ENCODE measurements at places on chromosomes 4 and X. TPM values are rescaled to one million over a fixed set of nuclear protein-coding genes. Genes with fewer than 3 reads are reported as not detected.

- H3K36me3 ChIP-seq: no peaks in the 10 kb centered on the region
- no peak overlapping the region for H3K27ac ChIP-seq
- DNase-seq: no peak
- no peak overlapping the region for H3K4me3 ChIP-seq
Observed at GRCh38 chr4:121783210-121783609, 17.9 kb upstream of the EXOSC9 start.

GRCh38 chrX:38770152-38770551 lies 31.1 kb upstream of the MID1IP1 start:
- no peak for DNase-seq
- no peak overlapping the region for H3K27ac ChIP-seq
- no peaks in the 10 kb centered on the region for H3K4me1 ChIP-seq

HSFX4 gene
- not detected for total RNA-seq

DNA sequence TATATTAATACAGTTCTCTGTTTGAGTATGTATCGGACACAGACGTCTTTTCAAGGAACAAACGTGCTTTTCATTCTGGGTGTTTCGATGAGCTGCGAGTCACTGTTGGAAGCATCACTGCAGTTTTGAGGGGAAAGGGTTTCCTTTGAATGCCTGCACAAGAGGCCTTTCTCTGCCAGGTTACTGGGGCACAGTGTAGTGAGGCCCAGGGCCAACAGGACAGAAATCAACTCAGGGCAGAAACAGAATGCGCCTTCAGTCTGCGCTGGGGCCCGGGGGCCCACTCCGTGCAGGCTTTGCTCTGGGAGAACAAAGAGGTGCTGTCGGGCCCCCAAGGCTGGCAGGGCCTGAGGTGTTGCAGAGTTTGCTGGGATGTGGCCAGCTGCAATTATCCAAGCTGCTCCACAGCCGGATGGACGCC lies 2.3 kb upstream of the PPP2R3B start:
- DNase-seq: no peak
- no peak overlapping the region for H3K4me3 ChIP-seq
- H3K4me1 ChIP-seq: no peaks in the 10 kb centered on the region

DNA sequence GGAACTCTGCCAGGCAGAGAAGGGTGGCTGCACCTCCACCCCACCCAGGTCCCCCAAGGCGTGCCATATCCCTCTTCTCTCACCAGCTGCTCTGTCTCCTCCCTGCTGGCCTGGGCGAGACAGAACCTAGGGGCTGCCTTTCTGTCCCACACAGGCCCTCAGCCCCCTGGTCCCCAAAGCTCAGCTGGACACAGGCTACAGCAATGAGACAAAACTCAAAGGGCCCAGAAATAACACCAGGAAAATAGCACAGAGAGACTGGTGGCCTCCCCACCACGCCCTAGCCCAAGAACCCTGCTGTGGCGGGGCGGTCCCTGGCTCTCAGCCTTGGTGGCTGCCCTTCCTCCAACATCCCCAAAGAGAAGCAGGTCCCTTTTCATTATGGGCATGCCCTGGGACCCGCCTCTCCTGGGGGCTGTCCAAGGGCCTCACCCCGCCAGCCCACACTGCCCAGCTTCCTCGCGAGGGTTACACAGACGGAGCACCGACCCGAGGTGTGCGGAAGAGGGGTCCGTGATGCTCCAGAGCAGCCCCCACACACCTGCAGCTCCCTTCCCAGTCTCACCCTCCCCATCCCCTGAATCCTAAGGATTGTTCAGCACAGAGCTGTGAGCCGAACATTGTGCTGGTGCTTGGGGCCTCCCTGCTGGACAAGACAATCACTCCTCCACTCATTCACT lies 67.7 kb upstream of the HMX1 start:
- H3K27me3 ChIP-seq: no peaks in the 10 kb centered on the region
- H3K4me3 ChIP-seq: no peak overlapping the region
- no peak for DNase-seq

- no peaks in the 10 kb centered on the region for H3K4me1 ChIP-seq
- H3K4me3 ChIP-seq: no peak overlapping the region
Observed at GRCh38 chr4:178448372-178449035, 1006.3 kb upstream of the AGA start.

FDCSP gene
- 0.50 TPM for total RNA-seq

HSFX3 gene
- total RNA-seq: not detected

DMRTC1B gene
- total RNA-seq: 2.0 TPM

DNA sequence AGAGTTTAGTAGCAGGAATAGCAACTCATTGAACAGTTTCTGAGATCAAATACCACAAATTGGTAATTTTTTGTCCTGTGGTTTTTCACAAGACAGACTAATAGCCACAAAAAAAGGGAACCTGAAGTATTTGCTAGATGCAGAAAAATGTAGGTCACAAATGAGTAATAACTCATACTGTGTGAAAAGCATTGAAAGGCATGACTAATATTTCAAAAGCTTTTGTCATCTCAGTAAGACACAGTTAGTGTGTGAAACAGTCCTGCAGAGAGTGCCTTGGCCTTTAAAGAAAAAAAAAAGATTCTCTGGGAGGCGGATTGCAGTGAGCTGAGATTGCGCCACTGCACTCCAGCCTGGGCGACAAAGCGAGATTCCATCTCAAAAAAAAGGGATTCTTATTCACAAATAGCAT lies 31.4 kb upstream of the SLC25A31 start:
- no peaks in the 10 kb centered on the region for H3K36me3 ChIP-seq
- H3K4me3 ChIP-seq: no peak overlapping the region
- no peak overlapping the region for H3K27ac ChIP-seq
- H3K27me3 ChIP-seq: no peaks in the 10 kb centered on the region
- DNase-seq: no peak
- no peaks in the 10 kb centered on the region for H3K4me1 ChIP-seq

- DNase-seq: no peak
- no peak overlapping the region for H3K27ac ChIP-seq
- peaks cover 7% of the 10 kb centered on the region for H3K27me3 ChIP-seq
- no peaks in the 10 kb centered on the region for H3K4me1 ChIP-seq
Observed at GRCh38 chrX:39377773-39378172, 576.5 kb downstream of the MID1IP1 start.

- H3K36me3 ChIP-seq: no peaks in the 10 kb centered on the region
- H3K27ac ChIP-seq: no peak overlapping the region
- no peak for DNase-seq
- no peak overlapping the region for H3K4me3 ChIP-seq
- no peaks in the 10 kb centered on the region for H3K27me3 ChIP-seq
Observed at GRCh38 chr4:7721984-7722551, 217.6 kb downstream of the AFAP1 start.

- H3K27ac ChIP-seq: no peak overlapping the region
- no peak for DNase-seq
- H3K36me3 ChIP-seq: no peaks in the 10 kb centered on the region
- no peaks in the 10 kb centered on the region for H3K27me3 ChIP-seq
- H3K4me1 ChIP-seq: no peaks in the 10 kb centered on the region
Observed at GRCh38 chr4:53531585-53532224, 59.6 kb downstream of the LNX1 start.

- H3K4me3 ChIP-seq: peak overlapping the region; percentile 76
- no peaks in the 10 kb centered on the region for H3K36me3 ChIP-seq
- DNase-seq: peak; percentile 75
- H3K27ac ChIP-seq: peak overlapping the region; percentile 60
Observed at GRCh38 chrX:155767051-155767875, 113.9 kb upstream of the VAMP7 start.

PDLIM3 gene
- total RNA-seq: 19.6 TPM

GAGE2A gene
- total RNA-seq: not detected

STIM2 gene
- total RNA-seq: 38.9 TPM

- H3K4me3 ChIP-seq: no peak overlapping the region
- no peak overlapping the region for H3K27ac ChIP-seq
- no peaks in the 10 kb centered on the region for H3K4me1 ChIP-seq
- no peaks in the 10 kb centered on the region for H3K36me3 ChIP-seq
Observed at GRCh38 chr4:120155287-120155686, 88.6 kb upstream of the MAD2L1 start.

DNA sequence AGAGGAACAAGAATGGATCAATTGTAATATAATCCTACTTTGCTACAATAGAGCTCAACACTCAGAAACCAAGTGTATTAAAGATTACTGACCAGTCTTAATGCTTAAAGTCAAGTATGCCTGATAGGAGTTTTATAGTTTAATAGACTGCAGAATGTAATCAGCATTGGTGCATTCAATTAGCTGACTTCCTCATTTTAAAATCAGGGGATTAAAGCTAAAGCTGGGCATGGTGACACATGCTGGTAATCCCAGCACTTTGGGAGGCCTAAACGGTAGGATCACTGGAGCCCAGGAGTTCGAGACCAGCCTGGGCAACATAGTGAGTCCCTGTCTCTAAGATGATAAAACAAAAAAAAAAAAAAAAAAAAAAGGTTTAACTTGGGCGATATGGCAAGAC lies 10.8 kb downstream of the HNRNPDL start:
- no peak for DNase-seq
- H3K27ac ChIP-seq: no peak overlapping the region
- H3K27me3 ChIP-seq: no peaks in the 10 kb centered on the region

- DNase-seq: no peak
- H3K4me1 ChIP-seq: no peaks in the 10 kb centered on the region
- H3K27me3 ChIP-seq: no peaks in the 10 kb centered on the region
Observed at GRCh38 chrX:129609395-129609794, 45.4 kb downstream of the APLN start.

KIAA1210 gene
- 0.03 TPM for total RNA-seq

TRAM1L1 gene
- 4.2 TPM for total RNA-seq

ARHGAP36 gene
- 0.13 TPM for total RNA-seq

PDE6B gene
- 10.7 TPM for total RNA-seq

- H3K27me3 ChIP-seq: no peaks in the 10 kb centered on the region
- H3K4me3 ChIP-seq: no peak overlapping the region
- no peak for DNase-seq
- H3K27ac ChIP-seq: no peak overlapping the region
- H3K36me3 ChIP-seq: no peaks in the 10 kb centered on the region
Observed at GRCh38 chr4:44535981-44536380, 87.4 kb upstream of the KCTD8 start.

GRCh38 chrX:16517039-16517605 lies 132.8 kb upstream of the S100G start:
- H3K4me3 ChIP-seq: no peak overlapping the region
- no peak for DNase-seq
- no peaks in the 10 kb centered on the region for H3K36me3 ChIP-seq
- H3K27me3 ChIP-seq: peaks cover 5% of the 10 kb centered on the region
- H3K4me1 ChIP-seq: no peaks in the 10 kb centered on the region

GRCh38 chr4:54016504-54016903 lies 47.9 kb downstream of the CHIC2 start:
- no peaks in the 10 kb centered on the region for H3K4me1 ChIP-seq
- H3K27me3 ChIP-seq: no peaks in the 10 kb centered on the region
- no peaks in the 10 kb centered on the region for H3K36me3 ChIP-seq
- H3K4me3 ChIP-seq: no peak overlapping the region
- no peak overlapping the region for H3K27ac ChIP-seq

RASSF6 gene
- 8.8 TPM for total RNA-seq

- no peaks in the 10 kb centered on the region for H3K4me1 ChIP-seq
- H3K27me3 ChIP-seq: no peaks in the 10 kb centered on the region
- H3K27ac ChIP-seq: no peak overlapping the region
- H3K4me3 ChIP-seq: no peak overlapping the region
- no peak for DNase-seq
Observed at GRCh38 chr4:178554352-178554751, 1112.1 kb upstream of the AGA start.

DNA sequence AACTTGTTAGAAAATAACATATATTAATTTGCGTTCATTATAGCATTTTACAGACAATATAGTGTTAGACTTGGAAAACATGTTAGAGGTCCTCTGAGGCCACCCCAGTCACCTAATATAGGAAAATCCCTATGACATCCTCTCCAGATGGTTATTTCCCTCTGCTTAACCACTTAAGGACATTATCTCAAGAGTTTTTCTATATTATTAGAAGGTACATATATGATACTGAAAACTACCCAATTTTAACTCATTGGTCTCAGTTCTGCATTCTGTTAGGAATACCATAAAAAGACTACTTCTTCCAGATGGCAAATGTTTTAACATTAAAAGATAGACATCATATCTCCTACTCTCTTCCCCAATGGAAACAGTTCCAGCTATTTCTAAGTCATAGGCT lies 21.4 kb downstream of the PTPN13 start:
- no peaks in the 10 kb centered on the region for H3K27me3 ChIP-seq
- H3K4me1 ChIP-seq: peaks cover 6% of the 10 kb centered on the region
- no peaks in the 10 kb centered on the region for H3K36me3 ChIP-seq

- DNase-seq: peak; percentile 69
- H3K4me3 ChIP-seq: no peak overlapping the region
- H3K27ac ChIP-seq: no peak overlapping the region
- peaks cover 2% of the 10 kb centered on the region for H3K27me3 ChIP-seq
Observed at GRCh38 chrX:69189576-69190371, 24.5 kb upstream of the PJA1 start.

GRCh38 chr4:92264163-92264562 lies 39.6 kb upstream of the GRID2 start:
- no peaks in the 10 kb centered on the region for H3K36me3 ChIP-seq
- H3K27me3 ChIP-seq: no peaks in the 10 kb centered on the region
- H3K27ac ChIP-seq: no peak overlapping the region
- H3K4me3 ChIP-seq: no peak overlapping the region

AWAT2 gene
- total RNA-seq: not detected

MAPK10 gene
- total RNA-seq: 54.5 TPM

HEPH gene
- 14.4 TPM for total RNA-seq

DNA sequence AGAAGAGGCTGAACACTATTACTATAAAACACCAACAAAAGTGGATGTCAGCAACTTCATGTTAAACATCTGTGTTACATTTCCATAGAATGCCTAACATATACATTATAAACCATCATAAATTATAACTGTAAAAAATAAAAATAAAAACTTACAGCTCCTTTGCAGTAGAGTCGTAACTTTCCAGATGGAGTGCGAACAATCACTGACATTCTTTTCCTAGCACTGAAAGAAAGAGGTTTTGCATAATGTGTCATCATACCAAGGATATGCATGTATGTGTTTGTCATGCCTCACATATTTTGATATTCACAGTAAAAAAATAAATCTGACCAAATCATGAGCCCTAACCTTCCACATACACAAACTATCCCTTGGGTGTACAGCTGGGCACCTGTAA lies 113.1 kb downstream of the ATP8A1 start:
- no peaks in the 10 kb centered on the region for H3K36me3 ChIP-seq
- no peak for DNase-seq

- H3K4me1 ChIP-seq: no peaks in the 10 kb centered on the region
- no peak overlapping the region for H3K4me3 ChIP-seq
- no peaks in the 10 kb centered on the region for H3K36me3 ChIP-seq
- DNase-seq: no peak
- H3K27me3 ChIP-seq: no peaks in the 10 kb centered on the region
Observed at GRCh38 chr4:83894831-83895230, 358.9 kb downstream of the GPAT3 start.

SCML2 gene
- 1.4 TPM for total RNA-seq

DNA sequence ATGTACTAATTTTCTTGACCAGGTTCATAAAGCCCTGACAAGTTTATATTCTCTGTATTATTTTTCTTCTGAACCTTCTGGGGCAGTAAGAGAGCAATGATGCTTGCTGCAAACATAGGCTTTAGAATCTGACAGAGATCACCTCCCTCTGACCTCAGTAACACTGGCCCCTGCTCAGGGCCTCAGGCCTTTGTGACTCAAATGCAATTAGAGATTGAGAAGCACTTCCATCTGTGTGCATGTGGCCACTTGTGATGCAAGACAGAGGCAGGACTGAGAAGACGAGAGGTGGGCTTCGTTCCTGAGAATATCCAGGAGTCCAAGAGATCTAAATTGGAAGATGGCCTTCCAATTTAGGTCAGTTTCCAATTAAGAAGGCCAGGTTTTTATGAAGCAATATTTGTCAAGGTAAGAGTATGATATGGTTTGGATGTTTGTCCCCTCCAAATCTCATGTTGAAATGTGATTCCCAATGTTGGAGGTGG lies 82.8 kb upstream of the VEGFC start:
- H3K27me3 ChIP-seq: no peaks in the 10 kb centered on the region
- H3K27ac ChIP-seq: no peak overlapping the region
- DNase-seq: no peak
- H3K36me3 ChIP-seq: no peaks in the 10 kb centered on the region
- H3K4me1 ChIP-seq: no peaks in the 10 kb centered on the region

Measured in kidney (tissue), 22 donors.